ENCODE measurements at places on chromosomes 2 and 18. TPM values are rescaled to one million over a fixed set of nuclear protein-coding genes. Genes with fewer than 3 reads are reported as not detected.

GRCh38 chr2:99806758-99807157 is 316.9 kb upstream of the REV1 start:
- DNase-seq: no peak

Gene CAPN13
- 0.63 TPM for total RNA-seq

DNA sequence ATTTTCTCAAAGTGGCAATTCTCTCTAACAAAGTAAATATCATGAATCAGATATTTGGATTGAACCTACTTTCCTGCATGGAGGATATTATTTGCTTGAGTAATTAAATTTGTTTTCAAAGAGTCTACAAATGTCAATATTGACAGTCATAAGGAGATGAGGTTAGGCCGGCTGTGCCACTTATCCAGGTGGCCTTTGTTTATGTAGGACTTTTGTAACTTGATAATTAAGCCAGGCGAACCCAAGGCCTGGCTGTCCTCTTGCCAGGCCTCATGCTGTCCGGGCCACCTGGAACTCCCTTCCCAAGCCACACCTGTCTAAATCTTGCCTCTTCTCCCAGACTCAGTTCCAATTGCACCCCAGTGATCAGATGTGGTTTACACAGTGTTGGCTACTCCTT is 255.2 kb downstream of the ACKR3 start:
- no peak for DNase-seq

GRCh38 chr18:2907550-2908135 is 60.8 kb downstream of the EMILIN2 start:
- no peak for DNase-seq

Gene ATL2
- 77.5 TPM for total RNA-seq

DNA sequence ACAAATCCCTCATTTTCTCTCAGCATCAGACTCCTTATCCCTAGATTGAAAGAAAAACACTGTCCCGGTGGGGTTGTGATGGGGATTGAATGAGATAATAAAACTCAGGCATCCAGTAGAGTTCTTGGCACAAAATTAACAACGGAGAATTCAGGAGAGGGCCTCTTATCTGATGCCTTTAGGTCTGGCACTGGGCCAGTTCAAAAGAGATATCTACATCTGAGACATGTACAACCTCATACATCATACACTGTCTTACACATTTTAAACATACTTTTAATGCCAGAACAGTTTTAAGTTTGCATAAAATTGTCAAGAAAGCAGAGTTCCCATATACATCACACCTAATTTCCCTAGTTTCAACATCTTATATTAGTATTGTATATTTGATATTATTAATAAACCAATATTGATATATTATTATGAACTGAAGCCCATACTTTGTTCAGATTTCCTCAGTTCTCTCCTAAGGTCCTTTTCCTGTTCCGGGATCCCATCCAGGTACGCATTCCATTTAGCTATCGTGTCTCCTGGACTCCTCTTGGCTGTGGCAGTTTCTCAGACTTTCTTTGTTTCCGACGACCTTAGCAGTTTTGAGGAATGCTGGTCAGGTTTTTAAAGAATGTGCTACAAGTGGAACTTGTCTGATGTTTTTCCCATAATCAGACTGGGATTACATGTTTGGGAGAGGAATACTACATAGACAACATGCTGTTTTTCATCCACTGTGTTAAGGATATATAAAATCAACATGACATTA is 27.8 kb downstream of the NXPH2 start:
- peak; percentile 47 for DNase-seq

DNA sequence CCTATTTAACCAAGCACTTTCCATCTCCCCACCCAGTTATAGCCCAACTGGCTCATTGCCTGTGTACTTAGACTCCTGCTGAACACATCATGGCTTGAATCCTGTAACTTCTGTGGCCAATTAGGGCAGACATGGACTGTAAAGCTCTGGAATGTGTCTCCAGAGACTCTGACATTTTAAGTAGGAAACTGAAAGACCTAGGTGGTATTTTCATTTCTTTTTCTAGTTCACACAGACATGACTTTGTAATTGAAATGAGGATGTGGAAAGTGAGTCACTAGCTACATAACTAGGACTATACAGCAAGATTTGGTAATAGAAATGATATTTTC is 12.2 kb downstream of the DOK1 start:
- DNase-seq: no peak
